Chondrocyte (in vitro differentiated cells): ENCODE measurements at places on chromosomes 11 and 22. TPM values are rescaled to one million over a fixed set of nuclear protein-coding genes. Genes with fewer than 3 reads are reported as not detected.

Gene CLTCL1
- total RNA-seq, result 22.5 to 28.3 TPM (median 24.2 TPM) in 3 replicates

Gene ALG9
- 28.9 to 34.5 TPM (median 29.8 TPM) in 3 replicates for total RNA-seq

Gene MPZL2
- total RNA-seq, result not detected in 3 replicates

Gene CBL
- total RNA-seq, result 17.8 to 25.8 TPM (median 25.5 TPM) in 3 replicates

- H3K27ac ChIP-seq, result no peak overlapping the region
- H3K4me3 ChIP-seq, result no peak overlapping the region
- H3K36me3 ChIP-seq, result peaks cover 5% of the 10 kb centered on the region
- no peaks in the 10 kb centered on the region for H3K4me1 ChIP-seq
Measured at GRCh38 chr22:33640900-33641299, 279.4 kb downstream of the LARGE1 start.

- no peak overlapping the region for H3K4me3 ChIP-seq
- H3K27ac ChIP-seq, result peak overlapping the region; percentile 29
- peaks cover 47% of the 10 kb centered on the region for H3K4me1 ChIP-seq
- no peaks in the 10 kb centered on the region for H3K27me3 ChIP-seq
Measured at GRCh38 chr11:33687733-33688479, 12.7 kb downstream of the C11orf91 start.

GRCh38 chr11:108663154-108663877 lies 1.6 kb upstream of the DDX10 start:
- H3K4me1 ChIP-seq, result peaks cover 36% of the 10 kb centered on the region
- peaks cover 1% of the 10 kb centered on the region for H3K27me3 ChIP-seq
- DNase-seq, result no peak
- H3K27ac ChIP-seq, result no peak overlapping the region

DNA sequence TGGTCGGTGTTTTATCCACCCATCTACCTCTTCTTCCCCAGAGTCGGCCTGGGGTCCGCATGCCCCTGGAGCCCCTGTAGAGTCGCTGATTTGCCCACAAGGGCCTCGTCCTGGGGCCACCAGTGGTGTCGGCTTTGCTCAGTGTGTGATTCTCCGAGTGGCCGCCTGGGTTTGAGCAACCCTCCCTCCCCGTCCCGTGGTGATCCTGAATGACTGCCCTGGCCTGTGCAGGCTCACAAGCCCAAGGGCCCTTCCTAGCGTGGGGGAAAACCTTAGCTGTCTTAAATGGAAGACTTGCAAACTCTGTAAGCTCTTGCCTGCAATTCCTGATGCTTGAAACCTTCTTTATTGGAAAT lies 128.3 kb downstream of the OSBP2 start:
- peaks cover 34% of the 10 kb centered on the region for H3K27me3 ChIP-seq
- peak overlapping the region; percentile 65 for H3K4me3 ChIP-seq

- no peaks in the 10 kb centered on the region for H3K27me3 ChIP-seq
- peaks cover 32% of the 10 kb centered on the region for H3K4me1 ChIP-seq
- H3K4me3 ChIP-seq, result no peak overlapping the region
- no peaks in the 10 kb centered on the region for H3K36me3 ChIP-seq
Measured at GRCh38 chr22:38034884-38035529, 22.2 kb upstream of the PICK1 start.

DNA sequence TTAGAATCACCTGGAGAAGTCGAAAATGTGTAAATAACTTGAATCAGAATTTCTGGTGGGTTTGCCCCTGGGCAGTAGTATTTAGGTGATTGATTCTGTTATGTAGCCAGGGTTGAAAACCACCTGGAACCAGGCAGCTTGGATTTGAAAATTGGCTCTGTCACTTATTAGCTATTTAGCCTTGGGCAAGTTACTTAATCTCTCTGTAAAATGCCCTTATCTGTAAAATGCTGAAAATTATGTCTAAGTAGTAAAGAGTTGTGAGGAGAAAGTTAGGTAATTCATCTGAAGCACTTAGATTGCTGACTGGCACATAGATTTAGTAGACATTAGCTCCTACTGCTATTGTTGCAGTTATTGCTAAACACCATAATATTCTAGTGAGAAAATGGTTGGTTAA lies 49.3 kb downstream of the PPME1 start:
- H3K36me3 ChIP-seq, result peaks cover 12% of the 10 kb centered on the region
- no peaks in the 10 kb centered on the region for H3K27me3 ChIP-seq
- DNase-seq, result no peak
